ENCODE measurements at places on chromosomes 5 and 9.

GRCh38 chr9:112884101-112884500 is 6.6 kb downstream of the SLC46A2 start:
- DNase-seq: no peak

DNA sequence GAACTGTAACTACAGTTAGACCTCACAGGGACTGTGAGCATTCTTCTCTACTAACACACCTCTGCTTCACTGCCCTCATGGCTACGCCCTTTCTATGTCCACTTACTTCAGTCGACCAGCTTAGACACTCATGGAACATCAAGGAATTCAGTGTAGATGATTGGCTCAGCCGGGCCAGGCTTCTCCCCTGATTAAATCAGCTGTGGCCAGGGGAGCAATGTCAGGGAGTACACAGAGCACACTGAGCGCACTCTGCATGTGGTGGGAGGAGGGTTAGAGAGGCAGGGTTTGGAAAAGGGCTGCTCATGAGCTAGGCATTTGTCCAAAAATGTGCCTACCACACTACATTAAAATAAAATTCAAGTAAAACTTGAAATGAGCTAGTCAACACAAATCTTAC is 400.5 kb downstream of the ARRDC3 start:
- no peak for DNase-seq

DNA sequence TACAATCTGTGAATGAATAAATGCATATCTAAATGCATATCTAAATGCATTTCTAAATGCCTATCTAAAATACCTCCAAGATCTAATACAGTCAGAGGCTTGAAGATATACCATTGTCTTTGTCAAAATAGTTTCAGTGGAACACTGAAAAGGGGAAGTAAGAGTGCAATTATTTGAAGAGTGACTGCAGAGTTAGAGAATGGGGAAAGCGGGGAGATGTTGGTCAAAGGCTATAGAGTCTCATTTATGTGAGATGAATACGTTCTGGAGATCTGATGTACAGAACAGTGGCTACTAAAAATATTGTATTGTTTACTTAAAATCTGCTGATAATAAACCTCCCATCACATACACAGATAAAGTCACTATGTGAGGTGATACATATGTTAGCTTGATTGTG is 1126.2 kb upstream of the CDH9 start:
- no peak for DNase-seq

DNA sequence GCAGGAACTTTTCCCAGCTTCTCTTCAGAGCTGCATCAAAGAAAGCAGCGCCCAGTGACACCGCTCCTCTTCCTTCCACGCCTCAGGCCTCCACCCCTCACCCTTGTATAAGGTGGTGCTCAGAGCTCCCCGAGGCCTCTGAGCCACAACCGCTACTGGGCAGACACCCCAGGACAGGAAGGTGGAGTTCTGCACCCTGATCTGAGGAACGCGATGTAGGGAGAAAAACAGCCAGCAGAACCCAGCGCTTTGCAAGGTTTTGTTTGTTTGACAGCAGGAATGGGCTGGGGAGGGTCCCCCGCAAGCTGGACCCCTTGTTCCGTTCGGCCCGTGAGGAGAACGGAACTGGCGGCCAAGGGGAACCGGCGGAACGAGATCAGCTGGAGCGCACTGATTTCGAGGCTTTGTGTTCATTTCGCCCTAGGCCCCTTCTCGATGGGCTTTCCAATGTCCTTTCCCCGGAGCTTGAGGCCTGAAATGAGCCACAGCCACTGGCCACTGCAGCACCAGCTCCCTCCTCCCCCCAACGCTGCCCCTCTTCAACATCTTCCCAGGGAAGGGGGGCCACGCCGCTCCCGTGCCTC is 4.1 kb downstream of the EDF1 start:
- DNase-seq: no peak

- DNase-seq: no peak
Measured at GRCh38 chr5:53276825-53277224, 167.3 kb upstream of the MOCS2 start.

- no peak for DNase-seq
Measured at GRCh38 chr5:139636207-139636792, 11.8 kb upstream of the CXXC5 start.

DNA sequence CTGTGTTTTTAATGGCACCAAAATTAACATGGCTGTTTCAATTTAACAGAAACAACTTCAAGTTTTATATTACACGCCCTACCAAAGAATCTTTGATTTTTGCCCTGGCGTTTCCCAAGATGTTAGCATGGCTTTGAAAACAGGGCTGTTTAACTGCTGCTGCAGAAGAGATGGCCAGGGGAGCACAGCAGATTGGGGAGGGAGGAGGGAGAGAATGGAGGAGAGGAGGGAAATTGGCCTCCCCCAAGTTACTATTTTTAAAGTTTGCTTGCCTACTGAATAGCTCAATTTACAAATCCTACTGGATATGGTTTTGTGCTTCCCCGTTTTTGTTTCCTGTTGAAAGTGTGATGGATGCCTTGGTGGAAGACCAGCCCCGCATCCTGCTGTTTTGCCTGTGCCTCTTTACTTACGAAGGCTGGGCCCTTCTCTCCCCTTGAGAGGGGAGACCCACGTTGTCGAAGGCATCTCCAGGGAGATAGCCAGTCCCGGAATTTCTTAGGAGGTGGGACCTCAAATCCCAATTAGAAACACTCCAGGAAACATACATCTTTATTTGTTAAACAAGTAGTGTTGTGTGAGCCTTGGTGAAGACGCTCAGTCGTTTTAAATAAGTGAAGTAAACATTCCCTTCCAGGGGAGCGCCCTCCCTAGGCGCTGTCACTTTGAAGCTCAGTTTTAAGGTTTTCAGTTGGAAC is 98.6 kb downstream of the AOPEP start:
- no peak for DNase-seq

- peak; percentile 61 for DNase-seq
Measured at GRCh38 chr5:44809215-44809955, 638 bp downstream of the MRPS30 start.

DNA sequence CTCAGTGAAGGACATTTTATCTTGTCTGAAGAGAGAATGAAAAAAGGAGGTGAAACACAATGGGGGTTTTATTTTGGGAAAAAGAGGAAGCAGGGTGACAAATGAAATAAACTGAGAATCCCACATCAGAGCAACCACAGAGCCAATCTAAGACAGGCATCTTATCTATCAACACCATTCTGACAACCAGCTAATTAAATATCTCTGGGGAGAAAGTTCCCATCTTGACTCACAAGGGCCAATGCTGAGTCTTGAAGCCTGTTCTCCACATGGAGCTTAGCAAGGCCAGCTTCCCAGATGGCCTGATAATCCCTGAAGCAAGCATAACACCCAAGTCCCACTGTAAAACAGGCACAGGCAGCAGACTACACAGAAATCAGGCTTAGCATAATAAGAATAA is 30.4 kb downstream of the DPYSL3 start:
- DNase-seq: no peak

GRCh38 chr5:129724222-129724621 is 23.7 kb upstream of the MINAR2 start:
- DNase-seq: no peak

DNA sequence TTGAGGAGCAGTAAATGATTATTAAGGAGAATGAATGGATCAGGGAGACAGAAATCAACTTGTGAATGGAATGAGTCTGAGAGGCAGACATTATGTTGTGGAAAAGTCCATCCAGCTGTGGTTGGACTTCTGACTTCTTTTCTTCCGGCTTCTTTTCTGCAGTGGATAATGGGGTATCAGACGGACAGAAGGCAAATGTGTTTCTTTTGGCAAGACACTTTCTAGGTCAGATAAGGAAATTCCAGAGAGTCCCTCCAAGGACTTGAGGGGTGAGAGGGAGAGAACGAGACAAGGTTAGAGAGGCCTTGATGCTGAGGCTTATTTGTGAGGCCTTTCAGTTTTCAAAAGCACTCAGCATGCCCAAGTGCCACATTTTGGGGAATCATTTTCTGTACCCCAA is 17.1 kb upstream of the GRHPR start:
- no peak for DNase-seq

GRCh38 chr9:133661846-133662540 is 25.8 kb downstream of the DBH start:
- no peak for DNase-seq

DNA sequence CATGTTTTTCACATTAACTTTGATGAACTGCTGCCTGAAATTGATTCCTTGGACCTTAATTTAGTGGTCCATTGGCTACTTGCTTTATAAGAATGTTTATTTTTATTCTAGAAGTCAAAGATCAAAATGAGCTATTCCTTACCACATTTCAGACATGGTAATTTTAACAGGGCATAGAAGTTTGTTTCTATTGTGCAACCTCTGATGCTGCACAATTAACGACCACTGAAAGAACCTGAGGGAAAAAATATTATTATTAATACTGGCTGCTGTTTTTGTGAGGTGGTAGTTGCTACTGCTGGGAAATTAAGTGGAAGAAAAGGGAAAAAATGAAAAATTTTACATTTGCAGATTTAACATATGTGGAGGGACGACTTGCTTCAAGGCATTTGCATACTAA is 37.9 kb upstream of the RAB3C start:
- DNase-seq: no peak
